NAMALWA (cell line): ENCODE measurements at places on chromosomes 2 and 18.

DNA sequence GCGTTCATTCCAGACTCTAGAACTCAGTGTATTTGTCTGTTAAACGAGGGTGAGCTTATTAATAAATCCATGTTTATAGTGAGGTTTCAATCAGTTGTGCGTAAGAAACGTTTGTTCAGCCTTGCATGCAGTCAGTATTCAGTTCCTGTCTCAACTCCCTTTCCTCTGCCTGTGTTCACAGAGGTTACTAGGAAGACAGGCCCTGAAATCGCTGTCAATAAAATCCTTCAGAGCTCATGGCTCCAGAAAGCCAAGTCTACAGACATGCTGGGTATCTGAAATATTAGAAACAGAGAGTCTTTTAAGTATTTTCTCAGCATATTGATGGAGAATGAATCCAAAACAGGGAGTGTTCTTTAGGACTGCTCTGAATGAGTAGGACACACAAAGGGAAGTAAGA is 75.4 kb downstream of the KLF7 start:
- no peak for DNase-seq

DNA sequence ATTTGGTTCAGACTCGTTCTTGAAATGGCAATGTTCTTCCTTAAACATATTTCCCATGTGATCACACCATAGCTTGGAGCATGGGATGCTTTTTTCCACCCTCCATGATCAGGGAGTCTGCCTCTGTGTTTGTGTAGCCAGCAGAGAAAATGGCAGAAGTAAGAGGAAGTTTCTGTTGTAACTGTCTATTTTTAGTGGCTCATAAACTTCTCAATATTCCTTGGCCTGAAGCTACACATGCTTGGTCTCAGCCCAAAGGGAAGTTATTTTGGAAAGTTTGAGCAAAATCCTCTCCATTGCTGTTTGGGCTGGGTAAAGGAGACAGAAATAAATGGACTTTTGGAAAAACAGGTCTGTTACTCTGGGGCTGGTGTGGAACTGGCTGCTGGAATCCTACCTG is 33.4 kb upstream of the ITGA6 start:
- DNase-seq = no peak

- DNase-seq = no peak
These were observed 7.1 kb downstream of the CIB4 start for GRCh38 chr2:26633993-26634595.

- DNase-seq = peak; percentile 78
These were observed 65.2 kb downstream of the CCDC195 start for GRCh38 chr2:224650815-224651439.

DNA sequence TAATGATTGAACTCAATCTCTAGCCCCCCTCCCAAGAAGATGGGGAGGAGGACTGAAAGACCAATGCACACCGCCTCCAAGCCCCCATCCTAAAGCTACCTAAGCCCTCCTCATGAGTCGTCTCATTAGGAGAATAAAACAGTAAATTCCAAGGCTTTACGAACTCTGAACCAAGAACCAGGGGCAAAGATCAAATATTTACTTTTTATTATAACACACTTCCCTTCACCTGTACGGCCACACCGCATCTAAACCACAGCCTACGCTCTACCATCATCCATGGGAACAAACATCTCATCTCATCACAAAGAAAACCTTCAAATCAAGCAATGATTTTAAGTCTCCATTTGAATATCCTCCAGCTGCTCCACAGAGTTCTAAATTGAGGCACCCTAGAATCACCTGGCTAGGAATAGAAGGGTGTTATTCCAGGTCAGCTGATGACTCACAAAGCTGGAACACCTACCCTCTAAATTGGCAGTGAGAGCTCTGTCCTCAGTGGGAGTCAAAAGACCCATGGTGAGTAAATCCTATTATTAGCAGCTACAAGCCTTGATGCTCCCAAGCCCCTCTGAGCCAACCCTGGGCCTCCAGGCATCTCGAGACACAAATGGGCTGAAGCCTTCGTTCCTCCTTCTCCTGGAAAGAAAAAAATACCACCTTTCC is 45.6 kb upstream of the BZW1 start:
- no peak for DNase-seq

GRCh38 chr18:317618-318017 is 49.8 kb upstream of the THOC1 start:
- no peak for DNase-seq

DNA sequence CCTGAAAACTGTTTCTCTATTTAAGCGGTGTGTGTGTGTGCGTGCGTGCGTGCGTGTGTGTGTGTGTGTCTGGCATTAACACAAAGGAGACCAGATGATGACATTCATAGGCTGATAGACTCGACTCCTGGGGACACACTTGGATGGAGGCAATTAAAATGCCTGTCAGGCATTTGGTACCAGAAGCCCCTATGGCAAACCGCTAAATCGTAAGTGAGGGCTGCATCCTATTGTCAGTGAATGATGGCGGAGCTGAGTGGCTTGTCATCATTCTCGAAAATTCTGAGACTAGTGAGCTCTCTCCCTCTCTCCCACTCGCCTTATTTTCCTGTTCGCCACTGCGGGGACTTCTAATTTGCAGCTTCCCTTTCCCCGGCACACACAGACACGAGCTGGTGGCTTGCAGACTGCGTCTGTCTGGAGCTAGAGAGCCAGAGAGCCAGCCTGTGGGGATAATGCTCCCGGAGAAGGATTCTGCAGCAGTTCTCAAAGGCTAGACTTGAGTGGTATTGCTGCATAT is 155.4 kb downstream of the MAP2 start:
- DNase-seq = no peak

GRCh38 chr2:212414767-212415211 is 123.8 kb downstream of the ERBB4 start:
- DNase-seq = no peak

- no peak for DNase-seq
These were observed 129.4 kb downstream of the SH3RF3 start for GRCh38 chr2:109258376-109258775.

DNA sequence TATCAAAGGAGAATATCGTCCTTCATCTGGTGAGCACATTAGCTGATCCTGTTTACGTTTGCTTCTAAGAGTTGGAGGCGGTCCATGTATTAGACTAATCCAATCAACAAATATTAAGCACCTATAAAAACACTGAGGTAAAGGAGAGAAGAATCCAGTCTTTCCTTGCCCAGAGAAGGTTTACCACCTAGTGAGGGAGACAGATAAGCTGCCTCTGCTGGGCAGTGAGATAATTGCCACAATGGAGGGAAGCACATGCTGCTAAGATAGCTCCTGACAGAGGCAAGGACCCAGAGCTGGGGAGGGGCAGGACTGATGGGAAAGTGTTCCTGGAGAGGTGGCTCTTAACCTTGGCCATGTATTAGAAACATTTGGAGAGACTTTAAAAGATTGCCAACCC is 36.7 kb upstream of the ST8SIA5 start:
- no peak for DNase-seq

GRCh38 chr2:65791404-65791975 is 359.1 kb upstream of the SPRED2 start:
- no peak for DNase-seq

GRCh38 chr2:176638167-176639015 is 369.1 kb downstream of the MTX2 start:
- peak; percentile 63 for DNase-seq
